ENCODE measurements at places on chromosomes 5 and 9. TPM values are rescaled to one million over a fixed set of nuclear protein-coding genes. Genes with fewer than 3 reads are reported as not detected.

GRCh38 chr9:136098844-136099243, 3.8 kb upstream of the NACC2 start:
- no peak for DNase-seq

- no peak for DNase-seq
Observed at GRCh38 chr9:110180511-110181434, 27.2 kb downstream of the C9orf152 start.

DNA sequence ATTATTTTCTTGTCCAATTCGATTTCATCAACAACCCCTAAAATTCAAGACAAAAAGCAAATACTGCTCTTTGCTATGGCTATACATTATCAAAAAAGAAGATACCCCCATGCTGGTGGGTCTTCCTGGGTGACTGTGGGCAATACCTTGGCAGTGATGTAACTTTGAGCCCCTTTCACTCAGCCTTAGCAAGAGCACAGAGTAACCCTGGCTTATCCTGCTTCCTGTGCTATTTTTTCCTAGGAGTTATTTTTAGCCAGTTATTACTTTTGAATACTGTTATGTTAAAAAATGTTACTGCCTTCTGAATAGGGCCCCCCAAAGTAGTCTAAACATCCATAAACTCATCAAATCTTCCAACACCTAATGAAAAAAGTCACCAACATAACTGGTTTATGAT, 145.6 kb upstream of the TSLP start:
- no peak for DNase-seq

DNA sequence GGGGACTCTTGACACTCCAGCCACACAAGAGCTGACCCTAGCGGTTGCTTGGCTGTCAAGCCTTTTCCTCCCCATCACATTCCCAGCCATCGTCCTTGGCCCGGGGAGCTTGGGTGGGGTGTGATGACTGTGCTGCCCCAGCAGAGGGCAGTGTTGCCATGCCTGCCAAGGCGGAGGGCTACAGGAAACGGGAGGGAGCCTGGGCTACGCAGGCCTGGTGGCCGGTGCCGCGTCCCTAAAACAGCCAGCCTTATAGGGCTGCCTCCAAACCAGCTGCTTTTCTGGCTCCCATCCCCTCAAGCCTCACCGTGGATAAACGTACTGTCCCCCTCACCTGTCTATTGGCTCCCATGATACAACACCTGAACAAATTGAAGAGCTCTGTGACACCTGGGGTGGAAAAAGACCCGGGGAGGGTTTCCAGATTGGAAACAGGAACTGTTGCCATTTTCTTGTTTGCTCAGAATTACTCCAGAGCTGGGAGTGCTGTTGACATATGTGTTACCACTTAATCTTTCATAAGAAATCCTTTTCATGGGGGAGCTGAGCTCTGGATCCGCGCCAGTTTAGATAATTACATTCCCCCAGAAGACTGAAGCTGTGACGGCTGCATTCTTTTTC, 72.8 kb upstream of the ASTN2 start:
- DNase-seq, result peak; percentile 94

DNA sequence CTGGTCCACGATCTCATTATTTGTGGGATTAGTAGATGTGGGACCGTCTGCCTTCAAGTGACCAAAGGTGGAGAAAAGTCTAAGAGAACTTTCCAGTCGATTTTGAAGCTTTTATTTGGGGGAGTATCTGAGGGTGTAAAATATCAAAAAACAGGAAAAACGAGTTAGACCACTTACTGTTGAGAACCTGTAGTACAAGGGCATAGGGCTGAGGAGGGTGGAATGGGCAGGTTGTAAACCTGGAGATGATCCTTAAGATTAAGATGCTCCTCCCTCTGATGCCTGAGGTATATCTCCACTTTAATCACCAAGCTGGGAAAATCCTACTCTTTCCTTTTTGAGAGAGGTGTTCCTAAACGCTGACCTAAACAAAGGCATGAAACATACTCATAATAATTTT, 32.0 kb upstream of the GTF2H2C start:
- DNase-seq, result no peak

Gene ZNF454
- total RNA-seq, result 0.88 TPM

DNA sequence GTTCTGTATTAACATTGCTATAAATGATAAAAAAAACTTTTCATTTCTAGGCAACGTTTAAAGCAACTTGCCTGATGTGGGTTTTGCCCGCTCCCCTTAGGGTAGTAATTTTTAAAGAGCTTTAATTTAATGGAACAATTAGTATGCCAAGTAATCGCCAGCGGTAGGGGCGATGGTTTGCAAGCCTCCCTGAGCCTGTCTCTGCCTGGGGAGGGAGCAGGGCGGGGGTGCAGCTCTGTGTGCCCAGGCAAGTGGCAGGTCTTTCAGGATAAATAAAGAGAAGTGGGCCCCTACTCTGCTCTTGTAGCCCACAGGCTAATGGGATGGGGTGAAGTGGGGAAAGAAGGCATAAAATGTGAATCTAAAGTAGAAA, 13.8 kb upstream of the TGFBI start:
- no peak for DNase-seq

DNA sequence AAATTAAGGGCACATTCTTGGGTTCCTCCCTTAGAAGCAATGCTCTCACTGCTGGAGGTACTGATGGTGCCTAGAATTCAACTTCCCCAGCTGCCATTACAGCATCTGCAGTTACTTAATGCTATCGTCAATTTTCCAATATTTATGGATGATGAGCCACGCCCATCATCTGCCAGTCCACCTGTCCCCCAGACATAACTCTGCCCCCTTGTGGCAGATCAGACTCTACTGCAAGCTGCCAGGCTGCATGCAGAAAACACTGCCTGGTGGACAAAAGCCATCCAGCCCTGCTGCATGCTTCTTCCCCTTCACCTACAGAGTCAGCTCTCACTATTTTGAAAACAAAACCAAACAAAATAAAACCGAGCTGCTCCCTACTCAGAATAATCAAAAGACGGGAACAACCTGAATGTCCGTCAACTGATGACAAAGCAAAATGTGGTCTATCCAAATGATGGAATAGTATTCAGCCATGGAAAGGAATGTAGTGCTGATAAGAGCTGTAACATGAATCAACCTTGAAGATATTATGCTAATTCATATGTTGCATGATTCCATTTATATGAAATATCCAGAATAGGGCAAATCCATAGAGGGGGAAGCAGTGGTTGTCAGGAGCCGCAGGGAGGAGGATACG, 66.4 kb downstream of the RETREG1 start:
- no peak for DNase-seq

DNA sequence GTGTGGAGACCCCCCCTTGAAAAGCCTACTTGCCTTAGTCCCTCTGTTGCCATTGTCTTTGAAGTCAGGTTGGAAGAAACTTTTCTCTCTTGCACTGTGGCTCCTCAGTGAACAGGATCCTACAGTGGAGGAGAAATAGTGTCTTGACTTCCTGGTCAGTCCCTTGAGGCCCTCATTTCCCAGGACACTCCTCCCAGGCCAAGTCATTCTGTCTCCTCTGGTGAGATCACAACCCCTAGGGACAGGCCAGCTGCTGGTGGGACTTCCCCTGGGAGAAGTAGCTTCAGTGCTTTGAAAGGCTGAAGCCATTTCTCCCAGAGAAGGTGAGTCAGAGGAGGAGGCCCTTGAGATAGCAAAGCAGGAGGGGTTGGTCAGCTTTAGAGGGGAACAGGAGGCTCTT, 10.1 kb upstream of the GRIA1 start:
- DNase-seq, result no peak

DNA sequence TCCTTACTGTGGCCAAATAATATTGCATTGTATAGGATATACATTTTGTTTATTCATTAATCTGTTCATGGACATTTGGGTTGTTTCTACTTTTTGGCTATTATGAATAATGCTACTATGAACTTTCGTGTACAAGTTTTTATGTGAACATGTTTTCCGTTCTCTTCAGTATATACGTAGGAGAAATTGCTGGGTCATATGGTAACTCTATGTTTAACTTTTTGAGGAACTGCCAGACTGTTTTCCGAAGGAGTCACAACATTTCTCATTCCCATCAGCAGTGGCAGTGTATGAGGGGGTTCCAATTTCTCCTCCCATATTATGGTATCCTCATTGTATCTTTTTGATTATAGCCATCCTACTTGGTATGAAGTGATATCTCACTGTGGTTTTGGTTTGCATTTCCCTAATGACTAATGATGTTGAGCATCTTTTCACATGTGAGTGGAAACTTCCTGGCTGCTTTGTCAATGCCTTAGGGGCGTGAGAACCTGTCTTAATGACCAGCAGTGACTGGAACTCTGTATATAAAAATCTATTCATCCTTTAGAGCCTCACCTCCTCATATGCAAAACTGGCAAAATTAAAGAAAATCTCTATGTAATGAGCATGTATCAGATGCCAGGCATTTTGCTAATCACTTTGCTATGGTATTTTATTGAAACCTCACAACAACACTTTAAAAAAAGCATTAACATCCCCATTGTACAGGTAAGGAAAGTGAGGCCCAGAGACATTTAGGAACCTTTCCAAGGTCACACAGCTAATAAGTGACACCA, 47.8 kb upstream of the TGFBR1 start:
- DNase-seq, result no peak

GRCh38 chr5:93219641-93220145, 361.3 kb downstream of the NR2F1-AS1 start:
- no peak for DNase-seq
